Stimulated activated CD4-positive, alpha-beta T cell treated with anti-CD3 and anti-CD28 coated beads, Interleukin-4, amount 100 ng/mL, for 24 hours (primary cell): ENCODE measurements at places on chromosomes 1 and 21.

DNA sequence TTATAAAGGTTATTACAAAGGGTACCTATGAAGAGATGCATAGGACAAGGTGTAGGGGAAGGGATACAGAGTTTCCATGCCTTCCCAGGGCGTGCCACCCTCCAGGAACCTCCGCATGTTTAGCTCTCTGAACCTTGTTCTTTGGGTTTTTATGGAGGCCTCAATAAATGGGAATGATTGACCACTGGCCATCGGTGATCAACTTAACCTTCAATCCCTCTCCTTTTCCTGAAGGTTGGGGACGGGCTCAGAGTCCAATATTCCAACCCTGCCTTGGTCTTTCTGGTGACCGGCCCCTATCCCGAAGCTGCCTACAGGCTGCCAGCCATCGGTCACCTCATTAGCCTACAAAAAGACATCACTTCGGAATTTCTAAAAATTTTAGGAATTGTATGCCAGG, 11.7 kb downstream of the CD244 start:
- DNase-seq: no peak

DNA sequence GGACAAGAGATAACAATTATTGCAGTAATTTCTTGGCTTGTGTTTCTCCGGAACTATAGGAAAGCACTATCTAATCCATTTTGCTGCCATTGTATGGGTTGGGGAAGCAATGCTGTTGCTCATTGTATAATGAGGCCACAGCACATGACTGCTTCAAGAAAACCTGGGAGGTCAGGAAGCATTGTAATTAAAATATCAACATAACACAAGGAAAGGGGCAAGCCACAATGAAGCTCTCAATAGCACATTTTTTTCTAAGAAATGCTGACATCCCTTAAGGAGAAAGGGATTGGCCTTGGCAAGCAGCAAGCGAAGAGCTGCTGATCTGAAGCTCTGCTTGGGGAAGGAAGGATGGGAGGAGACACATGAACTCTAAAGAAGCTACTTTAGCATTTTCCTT, 44.0 kb downstream of the PLPP3 start:
- no peak for DNase-seq

- DNase-seq: no peak
These were observed 9.0 kb upstream of the LDLRAP1 start for GRCh38 chr1:25534410-25534788.

- no peak for DNase-seq
These were observed 12.4 kb upstream of the PWP2 start for GRCh38 chr21:44094832-44095231.

DNA sequence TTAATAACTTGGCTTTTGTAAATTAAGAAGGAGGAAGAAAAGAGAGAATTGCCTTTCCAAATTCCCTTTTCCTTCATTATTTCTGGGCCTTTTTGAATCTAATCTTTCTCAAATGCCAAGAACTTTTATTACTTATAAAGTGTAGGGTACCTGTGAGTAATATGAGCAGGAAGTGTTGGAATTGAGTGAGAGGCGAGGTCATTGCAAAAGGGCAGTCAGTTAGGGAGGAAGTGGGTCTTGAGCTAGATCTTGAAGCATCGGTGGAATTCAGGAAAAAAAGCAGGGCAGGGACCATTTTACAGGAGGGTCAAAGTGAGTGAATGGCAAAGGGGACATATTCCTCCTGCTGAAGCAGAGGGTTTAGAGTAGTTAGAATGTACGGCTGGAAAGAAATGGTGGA, 23.4 kb downstream of the DDI2 start:
- no peak for DNase-seq

- DNase-seq: no peak
These were observed 6.1 kb downstream of the IPO13 start for GRCh38 chr1:43952731-43953346.

- DNase-seq: no peak
These were observed 353.4 kb upstream of the AJAP1 start for GRCh38 chr1:4301007-4301406.

DNA sequence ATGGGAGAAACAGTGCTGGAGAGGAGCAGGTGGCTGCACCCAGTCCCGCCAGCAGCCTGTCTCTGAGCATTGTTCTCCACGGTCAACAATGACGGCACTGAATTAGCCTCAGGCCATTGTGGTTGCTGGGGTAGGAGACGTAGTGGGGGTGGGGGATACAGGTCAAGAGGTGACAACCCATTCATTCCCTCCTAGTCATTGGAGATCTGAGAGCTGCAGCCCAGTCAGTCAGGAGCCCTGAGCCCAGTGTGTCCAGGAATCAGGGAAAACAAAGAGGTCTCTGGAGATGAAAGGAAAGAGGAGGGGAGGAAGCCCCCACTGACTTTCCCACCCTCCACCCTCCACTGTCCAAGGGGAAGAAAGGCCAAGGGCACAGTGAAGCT, 15.3 kb downstream of the SMIM12 start:
- no peak for DNase-seq

GRCh38 chr1:10940451-10940804, 72.0 kb upstream of the TARDBP start:
- no peak for DNase-seq

- no peak for DNase-seq
These were observed 491.5 kb upstream of the B3GALT2 start for GRCh38 chr1:193677874-193678273.

DNA sequence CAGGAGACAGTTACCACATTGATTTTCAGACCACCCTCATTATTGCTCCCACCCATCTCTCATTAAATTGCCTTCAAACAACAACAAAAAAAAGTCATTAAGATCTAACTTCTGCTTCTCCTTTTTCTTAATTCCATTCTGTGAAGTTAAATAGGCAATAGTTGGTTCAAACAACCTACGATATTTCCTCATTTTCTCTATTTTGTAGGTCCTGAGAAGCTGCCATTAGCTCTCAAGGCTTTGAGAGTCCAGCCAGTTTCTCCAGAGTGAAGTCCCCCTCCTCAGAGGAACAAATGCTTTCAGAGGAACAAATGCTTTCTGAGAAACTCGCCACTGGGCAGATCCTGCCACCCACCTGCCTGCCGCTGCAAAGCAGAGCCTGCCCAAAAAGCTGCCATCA, 125.6 kb downstream of the ETS2 start:
- no peak for DNase-seq

DNA sequence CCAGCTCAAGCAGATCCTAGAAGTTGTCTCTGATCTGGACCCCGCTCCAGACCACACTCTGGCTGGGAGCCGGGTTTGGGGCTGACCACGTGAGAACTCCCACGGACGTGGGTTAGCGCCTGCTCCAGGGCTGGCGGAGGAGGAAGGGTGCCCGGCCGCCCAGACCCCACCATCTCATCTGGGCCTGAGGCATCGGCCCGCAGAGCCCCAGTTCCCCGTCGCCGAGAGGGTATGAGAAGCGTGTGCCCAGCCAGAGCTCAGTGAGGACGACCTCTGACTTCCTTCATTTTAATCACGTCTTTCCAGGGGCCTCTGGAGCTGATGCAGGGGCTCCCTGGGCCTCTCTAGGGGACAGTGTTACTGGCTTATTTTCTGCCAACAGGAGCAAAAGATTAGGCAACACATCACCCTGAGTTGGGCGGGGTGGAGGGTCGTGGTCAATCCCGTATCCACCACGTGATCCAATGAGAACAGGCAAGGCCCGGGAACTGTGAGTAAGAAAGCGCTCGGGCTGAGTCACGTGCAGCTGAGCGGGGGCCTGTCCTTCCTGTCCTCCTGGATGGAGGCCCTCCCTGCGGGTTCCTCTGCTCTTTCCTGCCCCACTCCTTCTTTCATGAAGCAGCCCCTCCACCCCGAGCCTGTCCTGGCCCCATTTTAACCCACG, 81.1 kb downstream of the SIK1 start:
- no peak for DNase-seq

DNA sequence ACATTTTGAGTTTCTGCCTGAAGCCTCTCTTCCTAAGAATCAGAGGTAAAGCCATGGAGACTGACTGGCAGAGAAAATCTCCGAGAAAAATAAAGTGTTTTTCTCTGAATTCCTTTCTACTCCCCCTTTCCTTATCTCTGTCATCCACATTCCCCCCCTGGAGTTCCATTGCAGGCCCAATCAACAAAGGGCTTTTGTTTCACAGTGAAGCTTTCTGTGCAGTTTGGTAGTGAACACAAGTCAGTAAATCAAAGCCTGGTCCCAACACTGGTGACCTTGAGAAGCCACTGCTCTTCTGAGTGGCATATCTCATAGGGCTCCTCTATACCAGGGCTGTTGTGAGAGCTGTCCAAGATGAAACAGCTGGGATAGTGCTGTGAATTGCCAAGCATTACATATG, 228.4 kb downstream of the SEC16B start:
- no peak for DNase-seq

GRCh38 chr1:117540532-117540931, 65.3 kb upstream of the TENT5C start:
- DNase-seq: no peak

DNA sequence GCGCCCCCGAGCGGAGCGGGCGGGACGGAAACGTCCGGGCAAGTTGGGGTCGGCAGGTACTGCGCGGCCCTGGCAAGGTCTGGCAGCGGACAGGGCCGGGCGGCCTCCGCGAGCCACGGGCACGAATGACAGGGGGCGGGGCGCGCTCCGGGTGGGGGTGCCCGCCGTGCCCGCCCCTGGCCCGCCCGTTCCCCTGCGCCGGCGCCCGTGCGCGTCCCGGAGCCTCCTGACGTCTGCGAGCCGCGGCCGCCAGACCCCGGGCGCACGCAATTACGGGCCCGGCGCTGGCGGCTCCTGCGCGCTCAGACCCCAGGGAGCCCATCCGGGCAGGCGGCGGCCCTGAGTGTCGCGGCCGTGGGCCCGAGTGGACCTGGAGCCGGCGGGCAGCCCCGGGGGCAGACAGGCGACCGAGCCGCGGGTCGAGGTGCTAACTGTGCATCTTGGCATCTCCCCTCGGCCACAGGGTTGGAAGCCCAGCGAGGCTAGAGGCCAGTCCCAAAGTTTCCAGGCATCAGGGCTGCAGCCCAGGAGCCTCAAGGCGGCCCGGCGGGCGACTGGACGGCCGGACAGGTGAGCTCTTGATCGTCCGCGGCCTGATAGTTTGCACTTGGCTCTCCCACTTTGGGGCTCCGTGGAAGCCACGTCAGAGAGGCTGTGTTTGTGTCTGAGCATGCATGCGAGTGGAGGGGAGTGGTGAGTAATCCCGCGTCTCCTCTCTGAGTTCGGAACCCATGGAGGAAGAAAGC, 918 bp downstream of the MIB2 start:
- DNase-seq: peak; percentile 43

DNA sequence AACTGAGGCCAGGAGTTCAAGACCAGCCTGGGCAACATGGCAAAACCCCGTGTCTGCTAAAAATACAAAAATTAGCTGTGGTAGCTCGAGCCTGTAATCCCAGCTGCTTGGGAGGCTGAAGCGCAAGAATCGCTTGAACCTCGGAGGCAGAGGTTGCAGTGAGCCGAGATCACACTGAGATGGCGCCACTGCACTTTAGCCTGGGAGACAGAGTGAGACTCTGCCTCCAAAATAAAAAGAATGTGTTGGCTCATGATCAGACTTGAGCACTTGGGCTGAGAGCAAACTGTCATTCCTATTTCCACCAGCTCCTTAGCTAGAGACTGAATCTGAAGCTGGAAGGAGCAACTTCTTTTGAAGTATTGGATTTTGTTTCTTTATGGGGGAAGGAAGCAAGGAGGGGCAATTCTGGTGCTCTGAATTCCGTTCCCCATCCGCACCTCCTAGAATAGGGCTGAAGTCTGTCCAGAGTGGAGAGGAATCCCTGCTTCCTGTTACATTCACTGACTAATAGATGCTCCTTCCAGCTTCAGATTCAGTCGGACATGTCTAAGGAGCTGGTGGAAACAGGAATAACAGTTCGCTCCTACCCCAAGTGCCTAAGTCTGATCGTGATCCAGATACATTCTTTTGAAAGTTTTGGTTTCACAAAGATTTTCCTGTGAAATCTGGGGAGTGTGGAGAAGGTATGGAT, 3.8 kb downstream of the ZNF672 start:
- DNase-seq: no peak

DNA sequence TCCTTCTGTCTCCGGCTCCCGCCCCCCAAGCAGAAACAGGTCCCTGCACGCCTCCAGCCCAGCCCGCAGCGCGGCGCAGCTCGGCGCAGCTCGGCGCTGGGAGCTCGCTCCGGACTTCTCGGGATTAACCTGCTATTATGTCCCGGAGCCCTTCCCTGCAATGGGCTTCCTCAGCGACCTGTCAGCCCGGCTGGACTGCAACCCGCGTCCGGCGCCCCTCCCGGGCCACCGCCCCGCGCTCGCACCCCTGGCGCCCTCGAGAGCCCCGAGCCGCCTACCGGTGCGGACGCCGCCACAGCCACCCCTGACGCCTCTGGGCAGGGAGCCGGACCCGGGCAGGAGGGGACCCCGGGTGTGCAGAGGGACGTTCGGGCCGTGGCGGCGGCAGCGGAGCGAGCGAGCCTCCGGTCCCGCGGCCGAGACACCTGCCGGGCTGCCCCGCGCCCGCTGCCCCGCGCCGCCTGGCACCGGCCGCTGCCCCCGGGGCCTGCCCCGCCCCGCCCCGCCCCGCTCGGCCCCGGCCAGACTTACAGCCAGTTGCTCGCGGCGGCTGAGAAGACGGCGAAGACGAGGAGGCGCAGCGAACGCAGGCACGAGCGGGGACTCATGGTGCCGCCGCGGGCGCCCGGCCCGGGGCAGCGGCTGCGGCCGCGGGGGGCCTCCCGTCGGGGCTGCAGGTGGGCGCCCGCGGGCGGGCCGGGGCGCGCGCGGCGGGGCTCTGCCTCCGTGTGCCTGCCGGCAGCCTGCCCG, 407 bp downstream of the WNT4 start:
- no peak for DNase-seq

GRCh38 chr1:221759436-221759835, 17.5 kb upstream of the DUSP10 start:
- no peak for DNase-seq

- no peak for DNase-seq
These were observed 77.1 kb downstream of the CLSTN1 start for GRCh38 chr1:9746651-9747050.

- DNase-seq: no peak
These were observed 37.4 kb downstream of the FCER1A start for GRCh38 chr1:159339536-159339935.

DNA sequence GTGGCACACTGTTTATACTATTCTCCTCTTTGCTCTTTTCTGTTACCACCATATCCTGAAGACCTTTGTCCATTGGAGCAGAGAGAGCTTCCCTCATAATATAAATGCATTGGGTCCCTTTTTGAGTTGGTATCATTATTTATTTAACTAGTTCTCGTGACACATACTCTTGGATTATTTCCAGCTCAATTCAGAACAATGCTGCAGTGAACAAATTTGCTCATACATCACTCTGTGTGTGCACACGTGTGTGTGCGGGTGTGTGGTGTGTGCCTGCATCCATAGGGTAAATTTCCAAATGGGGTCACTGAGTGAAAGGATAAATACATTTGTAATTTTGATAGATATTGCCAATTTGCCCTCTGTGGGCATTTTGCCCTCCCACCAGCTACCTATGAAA, 5.8 kb downstream of the PLA2G2A start:
- DNase-seq: no peak

- DNase-seq: no peak
These were observed 24.3 kb downstream of the DDAH1 start for GRCh38 chr1:85440612-85441011.

DNA sequence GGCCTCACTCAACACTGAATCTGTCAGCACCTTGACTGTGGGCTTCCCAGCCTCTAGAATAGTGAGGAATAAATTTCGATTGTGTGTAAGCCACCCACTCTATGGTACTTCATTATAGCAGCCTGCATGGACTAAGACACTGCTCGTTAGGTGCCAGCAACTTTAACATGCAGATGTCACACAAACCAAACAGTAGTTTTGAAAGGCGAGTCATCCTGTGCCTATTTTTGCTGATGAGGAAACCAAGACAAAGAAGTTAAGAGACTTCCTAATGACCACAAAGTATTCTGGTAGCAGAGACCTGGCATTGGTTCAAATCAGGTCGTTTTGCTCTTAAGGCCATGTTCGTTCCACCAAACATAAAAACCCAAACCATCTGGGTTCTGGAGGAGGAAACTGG, 42.9 kb downstream of the BATF3 start:
- DNase-seq: no peak
